ENCODE measurements at places on chromosomes 2 and 18.

DNA sequence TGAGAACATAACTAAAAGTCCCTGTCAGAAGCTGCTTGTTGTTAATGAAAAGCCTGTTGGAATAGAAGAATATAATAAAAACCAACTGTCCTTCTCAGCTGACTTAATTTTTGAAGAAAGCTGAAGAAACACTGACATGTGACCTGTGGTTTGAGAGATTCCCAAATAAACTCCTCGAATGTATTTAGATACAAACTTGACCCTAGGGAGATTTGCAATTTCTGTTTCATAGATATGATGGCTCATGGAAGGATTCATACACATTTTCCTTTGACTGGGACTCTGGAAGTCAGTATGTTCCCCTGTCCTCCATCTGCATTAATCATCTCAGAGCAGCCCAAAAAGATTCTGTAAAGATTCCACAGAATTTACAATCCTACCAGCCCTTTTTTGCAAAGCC lies 195.1 kb downstream of the TMEM247 start:
- no peak for DNase-seq

- no peak for DNase-seq
Measured at GRCh38 chr2:128578406-128579390, 260.0 kb upstream of the HS6ST1 start.

DNA sequence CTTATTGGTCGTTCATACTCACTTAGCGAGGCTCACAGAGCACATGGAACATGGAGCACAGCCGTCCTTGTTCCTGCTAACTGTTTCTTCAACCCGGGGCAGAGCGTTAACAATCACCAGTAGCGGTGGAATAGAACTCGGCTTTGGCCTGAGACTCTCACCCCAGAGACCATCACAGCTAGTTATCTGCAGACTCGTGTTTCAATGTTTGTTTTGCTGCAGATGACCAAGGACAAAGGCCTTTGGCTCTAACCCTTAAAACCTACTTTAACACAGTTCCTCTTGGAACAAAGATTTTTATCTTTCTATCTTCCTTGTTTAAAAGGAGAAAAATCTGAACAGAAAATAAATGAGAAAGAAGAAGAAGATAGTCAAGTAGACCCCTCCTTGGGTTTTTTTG lies 320.2 kb upstream of the UBE2E3 start:
- DNase-seq: no peak

GRCh38 chr2:17171446-17172049 lies 346.7 kb downstream of the RAD51AP2 start:
- DNase-seq: no peak

DNA sequence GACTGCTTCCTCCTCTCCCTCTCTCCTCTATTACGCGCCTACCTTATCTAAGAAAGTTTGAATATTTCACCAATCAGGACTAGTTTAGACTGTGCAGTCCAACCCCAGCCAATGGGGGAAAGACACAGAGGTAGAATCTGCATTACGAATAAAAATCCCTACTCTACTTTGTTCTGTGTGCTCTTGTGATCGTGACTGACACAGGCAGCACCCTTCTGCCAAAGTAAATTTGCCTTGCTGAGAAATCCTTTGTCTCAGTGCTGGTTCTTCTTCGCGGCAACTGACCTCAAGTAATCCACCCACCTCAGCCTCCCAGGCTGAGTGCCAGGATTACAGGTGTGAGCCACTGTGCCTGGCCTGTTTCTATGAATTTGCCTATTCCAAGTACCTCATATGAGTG lies 8.6 kb upstream of the CDCA7 start:
- no peak for DNase-seq

GRCh38 chr2:100077456-100077855 lies 64.9 kb downstream of the AFF3 start:
- DNase-seq: no peak

DNA sequence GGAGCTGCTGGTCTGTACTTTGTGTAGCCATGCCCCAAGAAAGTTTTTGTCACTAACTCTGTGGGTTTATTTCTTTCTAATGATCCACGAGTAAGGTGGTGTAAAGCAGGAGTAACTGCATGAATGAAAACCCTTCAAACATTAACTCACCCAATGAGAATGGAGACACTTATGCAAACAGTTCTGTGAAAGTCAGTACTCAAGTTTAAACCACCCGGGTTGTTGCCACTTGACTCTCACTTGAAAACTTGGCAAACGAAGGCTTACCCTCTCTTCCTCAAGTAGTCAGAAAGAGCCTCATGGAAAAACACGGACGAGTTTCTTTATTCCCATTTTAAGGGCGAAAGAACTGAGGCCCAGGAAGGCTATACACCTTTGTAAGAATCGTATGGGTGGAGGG lies 117.5 kb downstream of the MMADHC start:
- no peak for DNase-seq

- peak; percentile 72 for DNase-seq
Measured at GRCh38 chr2:225010804-225011203, 31.5 kb downstream of the DOCK10 start.

GRCh38 chr2:146847846-146848245 lies 997.0 kb upstream of the ACVR2A start:
- no peak for DNase-seq

DNA sequence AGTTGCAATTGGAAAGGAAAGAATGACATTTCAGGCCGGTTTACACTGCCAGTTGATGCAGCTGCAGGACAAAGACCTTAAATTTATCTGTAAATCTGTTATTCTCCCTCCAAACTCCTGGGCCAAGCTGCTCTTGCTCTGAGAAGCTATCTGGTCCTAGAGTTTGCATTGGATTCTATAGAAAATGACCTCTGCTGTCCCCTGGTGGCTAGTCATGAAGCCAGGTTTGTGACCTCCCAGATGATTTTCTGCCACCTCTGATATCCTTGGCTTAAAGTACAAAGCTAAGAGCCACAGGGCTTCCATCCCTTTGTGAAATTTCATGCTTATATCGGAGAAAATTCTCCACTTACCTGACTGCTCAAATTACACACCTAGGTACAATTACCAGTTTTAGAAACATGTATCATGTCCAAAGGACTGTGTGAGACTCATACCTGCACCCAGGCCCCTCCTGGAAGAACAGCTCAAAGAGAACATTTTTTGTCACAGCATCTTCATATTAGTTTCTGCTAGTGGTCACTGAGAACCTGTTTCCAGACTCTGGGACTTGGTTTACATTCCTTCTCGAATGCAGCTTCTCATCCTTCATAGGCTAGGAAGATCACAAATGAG lies 28.9 kb upstream of the IER3IP1 start:
- DNase-seq: peak; percentile 48

DNA sequence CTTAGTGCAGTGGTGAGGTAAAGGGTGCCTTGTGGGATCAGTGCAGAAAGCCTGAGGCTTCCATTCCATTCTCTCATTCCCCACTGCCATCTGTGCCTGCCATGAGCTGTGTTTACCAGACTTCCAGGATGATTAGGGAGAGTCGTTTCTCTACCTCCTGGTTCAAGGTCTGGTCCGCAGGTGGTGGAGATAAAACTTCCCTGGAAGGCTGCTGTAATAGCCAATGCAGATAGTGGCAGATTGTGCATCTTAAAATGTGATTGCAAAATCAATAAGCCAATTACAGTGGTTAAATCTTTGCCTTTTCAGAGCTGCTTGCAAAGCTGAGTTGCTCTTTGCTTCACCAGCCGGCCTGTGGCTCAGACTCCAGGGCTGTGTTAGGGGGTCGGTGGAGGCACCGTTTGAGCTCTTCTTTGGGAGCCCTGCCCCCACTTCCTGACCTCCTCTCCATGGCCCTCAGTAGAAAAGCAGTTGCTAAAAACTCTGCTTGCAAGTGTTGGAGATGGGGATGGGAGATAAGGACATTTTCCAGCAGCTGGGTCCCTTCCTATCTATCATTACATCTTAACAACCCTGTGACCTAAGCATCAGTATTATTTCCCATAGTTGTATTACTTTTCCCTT lies 95.2 kb upstream of the HS6ST1 start:
- no peak for DNase-seq

- DNase-seq: no peak
Measured at GRCh38 chr2:49931241-49931640, 776.9 kb upstream of the FSHR start.

Measured in endothelial cell of umbilical vein (primary cell).